Activated T-helper 1 cell treated with anti-CD3 and anti-CD28 coated beads, Interleukin-2, amount 50 U/mL, for 16 hours (primary cell): ENCODE measurements at places on chromosomes 4 and X.

- no peak for DNase-seq
These were observed 56.3 kb upstream of the SPRY1 start for GRCh38 chr4:123340381-123340701.

GRCh38 chr4:87521319-87521718, 7.9 kb downstream of the SPARCL1 start:
- DNase-seq = no peak

GRCh38 chr4:7134737-7135388, 57.5 kb upstream of the SORCS2 start:
- no peak for DNase-seq

GRCh38 chr4:8215001-8215427, 15.9 kb downstream of the SH3TC1 start:
- no peak for DNase-seq

- DNase-seq = no peak
These were observed 156.1 kb downstream of the STPG2 start for GRCh38 chr4:97987019-97987648.

GRCh38 chr4:144754562-144755410, 108.8 kb downstream of the HHIP start:
- DNase-seq = no peak
